Lung microvascular endothelial cell (primary cell): ENCODE measurements at places on chromosomes 1 and 21. TPM values are rescaled to one million over a fixed set of nuclear protein-coding genes. Genes with fewer than 3 reads are reported as not detected.

DNA sequence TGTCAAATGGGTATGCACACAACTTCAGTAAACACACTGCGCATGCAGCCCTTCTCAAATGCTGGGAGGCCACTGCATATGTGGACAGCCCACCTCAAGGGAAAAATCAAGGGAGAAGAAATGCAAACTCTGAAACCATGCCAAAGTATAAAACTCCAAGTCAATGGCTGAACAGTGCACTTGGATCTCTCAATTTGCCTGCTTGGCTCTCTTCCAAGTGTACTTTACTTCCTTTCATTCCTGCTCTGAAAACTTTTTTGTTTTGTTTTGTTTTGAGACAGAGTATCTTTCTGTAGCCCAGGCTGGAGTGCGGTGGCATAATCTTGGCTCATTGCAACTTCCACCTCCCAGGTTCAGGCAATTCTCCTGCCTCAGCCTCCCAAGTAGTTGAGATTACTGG lies 18.8 kb upstream of the COP1 start:
- no peak for DNase-seq

- no peak for DNase-seq
Measured at GRCh38 chr1:80251171-80251570, 1244.6 kb upstream of the ADGRL4 start.

Gene FCRL6
- not detected in 2 replicates for total RNA-seq

Gene FAM151A
- not detected in 2 replicates for total RNA-seq

Gene SPAG17
- total RNA-seq = not detected in 2 replicates
